ENCODE measurements at places on chromosomes 2 and 18. TPM values are rescaled to one million over a fixed set of nuclear protein-coding genes. Genes with fewer than 3 reads are reported as not detected.

Gene ABCG5
- 0.07 TPM for polyA plus RNA-seq

Gene QPCT
- 7.6 TPM for polyA plus RNA-seq

Gene COLEC11
- polyA plus RNA-seq: 0.35 TPM

Gene SEH1L
- polyA plus RNA-seq: 27.1 TPM

Gene CHN1
- 14.5 TPM for polyA plus RNA-seq

Gene CRYBA2
- polyA plus RNA-seq: not detected

DNA sequence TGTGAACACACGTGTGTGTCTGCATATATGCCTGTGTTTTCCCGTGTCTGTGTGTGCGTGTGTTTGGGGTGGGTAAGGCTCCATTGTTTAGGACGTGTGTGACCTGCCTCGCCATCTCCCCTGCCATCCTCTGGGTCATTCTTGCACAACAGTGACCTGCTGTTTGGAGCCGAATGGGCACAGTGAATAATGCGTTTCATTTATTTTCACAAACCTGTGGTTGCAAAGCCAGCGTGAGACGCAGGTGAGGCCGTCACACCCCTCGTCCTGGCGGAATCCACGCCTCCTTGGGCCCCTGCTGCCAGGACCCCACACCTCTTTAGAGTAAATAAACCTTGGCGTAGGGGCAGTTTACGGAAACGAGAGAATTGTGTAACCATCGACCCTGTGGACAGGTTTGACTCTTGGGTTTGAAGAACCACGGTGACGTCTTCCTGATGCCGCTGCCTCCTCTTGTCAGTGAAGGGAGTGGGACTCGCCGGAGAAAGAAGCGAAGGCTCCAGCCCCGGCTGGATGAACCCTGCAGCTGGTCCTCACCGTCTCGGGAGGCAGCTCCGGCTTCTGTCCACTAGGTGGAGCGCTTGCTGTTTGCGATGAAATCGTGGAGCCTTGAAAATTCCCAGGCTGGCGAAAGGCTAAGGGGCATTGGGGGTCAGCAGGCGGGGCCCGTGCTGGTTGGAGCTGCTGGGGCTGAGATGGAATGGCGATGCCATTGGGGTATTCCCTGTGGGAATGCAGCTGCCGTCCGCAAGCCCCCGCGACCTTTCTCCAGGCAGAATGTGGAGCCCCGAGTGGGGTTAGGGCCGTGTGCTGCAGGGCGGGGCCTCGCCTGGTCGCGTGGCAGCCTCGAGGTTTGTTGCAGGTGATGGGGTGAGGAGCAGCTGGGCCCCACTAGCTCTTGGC is 81.1 kb downstream of the RTP5 start:
- peak; percentile 73 for DNase-seq

- DNase-seq: no peak
Observed at GRCh38 chr2:19554520-19554919, 196.1 kb upstream of the OSR1 start.

DNA sequence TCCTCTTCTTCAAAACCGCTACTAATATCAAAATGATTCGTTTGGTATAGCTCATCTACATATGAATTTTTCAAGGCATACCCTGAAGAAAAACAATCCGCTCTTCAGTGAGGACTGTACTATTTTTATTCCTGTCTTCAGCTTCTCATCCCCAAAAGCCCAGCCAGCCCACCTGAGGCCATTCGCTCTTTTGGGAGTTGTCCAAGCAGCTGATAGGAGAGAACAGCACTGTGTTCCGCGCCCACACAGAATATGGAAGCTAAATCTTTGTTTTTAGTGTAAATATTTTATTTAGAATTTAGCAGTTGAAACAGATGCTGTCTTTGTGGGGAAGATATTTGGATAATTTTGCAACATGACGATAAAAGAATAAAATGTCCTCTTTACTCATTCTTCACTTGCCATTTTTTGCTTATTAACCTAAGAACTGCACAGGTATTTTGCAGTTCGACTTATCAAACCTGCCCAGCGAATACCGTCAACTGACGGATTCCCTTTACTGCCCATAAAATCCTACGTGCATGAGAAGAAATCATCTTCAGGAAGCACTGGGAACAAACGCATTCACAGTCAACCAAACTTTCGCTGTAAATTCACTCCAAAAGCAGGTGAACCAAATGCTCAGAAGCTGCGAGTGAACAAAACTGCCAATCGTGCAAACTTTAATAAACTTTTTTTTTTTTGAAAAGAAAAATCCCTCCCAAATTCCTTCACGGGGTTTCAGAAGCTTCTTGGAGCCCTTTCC is 3.4 kb downstream of the ZNF521 start:
- DNase-seq: peak; percentile 45
